ENCODE measurements at places on chromosomes 3 and 15.
A peak's percentile ranks its signal among the peaks of the same experiment; 100 is the strongest.

DNA sequence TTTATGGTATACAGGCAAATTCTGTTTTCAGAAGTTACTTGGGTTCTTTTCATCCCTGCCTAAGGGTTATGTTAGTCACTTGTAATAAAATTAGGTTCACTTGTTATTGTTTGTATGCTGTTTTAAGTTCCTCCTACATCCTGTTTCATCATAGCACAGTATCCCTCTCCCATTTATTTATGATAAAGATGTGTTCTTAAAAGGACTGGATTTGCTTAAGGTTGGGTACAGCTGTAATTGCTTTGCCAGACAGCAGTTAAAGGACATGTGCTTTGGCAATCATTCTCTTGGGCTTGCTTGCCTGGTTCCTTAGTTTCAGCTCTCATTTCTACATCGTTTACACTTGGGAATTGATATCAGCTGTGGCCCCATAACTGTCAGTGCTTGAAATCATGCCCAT, 11.7 kb downstream of the ATP2C1 start:
- DNase-seq: no peak

DNA sequence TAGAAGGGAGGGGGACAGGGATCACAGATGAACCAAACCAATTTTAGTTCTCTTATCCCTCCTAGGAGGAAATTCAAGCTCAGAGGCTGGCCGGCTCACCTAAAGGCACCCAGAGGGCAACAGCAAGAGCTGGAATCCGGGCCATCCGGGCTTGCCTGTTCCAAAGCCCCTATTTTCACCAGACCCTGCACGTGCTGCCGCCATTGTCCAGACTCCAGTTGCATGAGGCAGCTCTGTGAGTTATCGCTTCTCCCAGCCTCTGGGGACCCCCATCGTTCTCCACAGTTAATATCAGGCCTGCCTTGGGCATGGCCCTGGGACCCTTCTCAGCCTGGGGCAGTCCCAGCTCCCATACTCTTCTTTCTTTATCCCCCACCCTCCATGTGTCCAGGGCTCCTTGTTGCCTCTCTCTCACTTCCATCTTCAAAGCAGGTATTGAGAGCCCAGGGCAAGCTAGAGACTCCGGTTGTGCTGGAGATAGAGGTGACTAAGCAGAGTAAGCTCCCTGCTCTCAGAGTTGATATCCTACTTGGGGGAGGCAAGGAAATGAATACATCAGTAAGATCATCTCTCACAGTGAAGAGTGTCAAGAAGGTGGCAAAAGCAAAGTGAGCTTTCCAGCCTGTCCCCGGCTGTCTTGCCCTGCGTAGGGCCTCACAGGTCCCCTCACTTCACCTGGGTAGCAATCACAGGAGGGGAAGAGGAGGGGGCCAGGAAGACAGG, 322.8 kb downstream of the UACA start:
- DNase-seq: no peak

DNA sequence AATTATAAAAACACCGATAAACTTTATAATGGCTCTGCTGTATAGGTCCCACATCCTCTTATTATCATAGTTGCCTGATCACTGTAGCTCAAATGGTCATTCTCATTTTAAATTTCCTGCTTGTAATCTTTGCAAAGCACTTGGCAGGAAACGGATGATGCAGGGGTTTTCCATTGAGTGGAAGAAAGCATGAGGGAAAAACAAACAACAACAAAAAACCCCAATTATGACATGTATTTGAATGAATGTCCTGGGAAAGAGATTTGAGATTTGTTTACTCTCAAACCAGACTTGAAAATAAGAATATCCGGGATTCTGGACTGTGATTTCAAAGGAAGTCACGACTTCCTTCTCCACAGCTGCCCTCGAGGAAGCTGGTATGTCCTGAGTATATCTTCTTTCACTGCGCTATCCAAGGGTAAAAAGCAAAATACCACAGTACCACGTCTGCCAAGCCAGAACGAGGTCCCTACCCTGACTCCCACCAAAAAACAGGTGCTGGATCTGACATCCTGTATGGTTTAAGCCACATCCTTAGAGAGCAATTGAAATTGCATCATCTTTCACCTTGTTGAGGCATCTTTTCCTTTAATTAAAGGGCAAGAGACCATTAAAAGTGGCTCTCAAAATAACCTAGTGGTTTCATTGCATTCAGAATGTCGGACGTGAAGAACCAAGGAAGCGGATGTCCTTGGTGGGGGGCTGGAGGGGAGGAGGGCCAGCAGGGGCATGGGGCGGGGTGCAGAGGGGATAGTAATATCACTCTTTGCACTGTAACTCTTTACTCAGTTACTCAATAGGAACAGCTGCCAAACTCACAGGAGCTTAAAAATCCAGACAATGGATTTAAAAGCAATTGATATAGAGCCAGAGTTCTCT, 13.5 kb upstream of the TIPIN start:
- no peak for DNase-seq

- no peak for DNase-seq
Measured at GRCh38 chr15:97153356-97153965, 807.0 kb upstream of the ARRDC4 start.

GRCh38 chr15:59741274-59741906, 52.3 kb upstream of the BNIP2 start:
- no peak for DNase-seq

DNA sequence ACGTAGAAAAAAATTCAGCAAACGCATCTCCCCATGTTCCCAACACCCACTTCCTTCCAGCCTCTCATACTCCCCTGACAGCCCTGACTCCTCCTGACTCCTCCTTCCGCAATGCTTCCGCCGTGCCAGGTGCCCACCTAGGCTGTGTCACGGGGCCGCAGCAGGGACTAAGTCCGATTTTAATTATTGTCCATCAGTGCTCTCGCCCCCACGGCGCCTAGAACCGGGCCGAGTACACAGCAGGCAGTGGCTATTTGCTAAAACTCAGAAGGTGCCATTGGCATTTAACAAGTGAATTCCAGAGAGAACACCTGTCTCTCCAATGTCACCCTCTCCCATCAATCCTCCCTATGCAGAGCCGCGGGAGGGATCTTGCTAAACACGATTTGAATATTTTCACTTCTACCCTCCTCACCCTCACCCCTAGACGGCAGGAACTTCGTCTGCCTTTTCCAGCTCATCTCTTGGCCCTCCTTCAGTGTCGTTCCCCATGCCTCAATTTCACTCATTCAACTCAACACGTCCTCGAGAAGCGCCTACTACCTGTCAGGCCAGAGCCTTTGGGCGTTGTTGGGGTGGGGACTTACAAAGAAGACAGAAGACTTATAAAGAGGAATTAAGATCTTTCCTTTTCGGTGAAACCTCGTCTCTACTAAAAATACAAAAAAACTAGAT, 11.5 kb upstream of the SHF start:
- no peak for DNase-seq

- DNase-seq: peak; percentile 26
Measured at GRCh38 chr15:38389924-38390542, 63.9 kb upstream of the FAM98B start.

GRCh38 chr15:59632714-59633113, 21.1 kb downstream of the GCNT3 start:
- no peak for DNase-seq

- no peak for DNase-seq
Measured at GRCh38 chr3:99731499-99731898, 86.2 kb upstream of the CMSS1 start.

DNA sequence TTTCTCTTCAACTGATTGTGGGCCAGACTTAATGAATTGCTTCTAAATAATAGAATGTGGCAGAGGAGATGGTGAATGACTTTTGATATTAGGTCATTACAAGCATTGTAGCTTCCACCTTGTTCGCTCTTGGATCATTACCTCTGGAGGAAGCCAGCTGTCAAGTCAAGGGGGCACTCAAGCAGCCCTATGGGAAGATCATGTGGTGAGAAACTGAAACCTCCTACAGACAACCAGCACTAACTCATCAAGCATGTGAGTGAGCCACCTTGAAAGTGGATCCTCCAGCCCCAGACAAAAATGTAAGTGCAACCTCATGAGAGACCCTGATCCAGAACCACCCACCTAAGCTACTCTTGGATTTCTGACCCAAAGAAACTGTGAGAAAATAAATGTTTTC, 109.8 kb upstream of the TBC1D5 start:
- DNase-seq: no peak
